ENCODE measurements at places on chromosomes 6 and 20.

GRCh38 chr6:118780668-118781067 lies 113.3 kb upstream of the ASF1A start:
- DNase-seq = no peak

- no peak for DNase-seq
Measured at GRCh38 chr6:133571681-133572080, 317.2 kb upstream of the TCF21 start.

DNA sequence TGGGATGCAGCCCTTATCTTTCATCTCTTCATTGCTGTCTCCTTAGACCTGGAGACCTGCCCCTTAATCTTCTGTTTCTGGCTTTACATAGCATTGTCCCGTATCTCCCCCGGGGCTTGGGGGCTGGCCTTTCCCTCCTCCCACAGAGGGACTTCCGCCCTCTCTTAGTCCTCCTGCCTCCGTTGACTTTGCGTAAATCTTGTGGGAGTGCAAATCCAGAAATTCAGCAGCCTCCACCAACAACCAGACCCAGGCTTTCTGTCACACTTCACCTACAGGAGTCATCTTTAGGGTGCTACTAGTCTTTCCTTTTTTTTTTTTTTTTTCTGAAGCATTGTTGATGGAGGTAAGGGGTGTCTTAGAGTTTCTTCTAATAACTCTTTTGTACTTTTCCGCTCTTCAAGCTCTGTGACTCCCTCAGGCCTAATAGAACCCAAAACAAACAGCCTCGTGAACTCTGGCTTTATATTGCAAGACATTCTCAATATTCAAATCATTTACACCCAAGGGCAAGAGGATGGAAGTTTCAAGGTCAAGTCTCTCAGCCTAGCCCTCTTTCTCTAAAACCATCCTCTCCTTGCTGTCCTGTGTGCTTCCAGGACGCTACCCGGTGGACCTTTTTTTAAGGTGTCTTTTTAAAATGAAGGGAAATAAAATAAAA lies 66.2 kb downstream of the RREB1 start:
- no peak for DNase-seq

GRCh38 chr6:16583144-16583762 lies 178.0 kb downstream of the ATXN1 start:
- DNase-seq = no peak

- DNase-seq = no peak
Measured at GRCh38 chr6:87407561-87407900, 241 bp upstream of the CFAP206 start.

Data from omental fat pad (tissue), 4 donors.